ENCODE measurements at places on chromosomes 13 and 19.

DNA sequence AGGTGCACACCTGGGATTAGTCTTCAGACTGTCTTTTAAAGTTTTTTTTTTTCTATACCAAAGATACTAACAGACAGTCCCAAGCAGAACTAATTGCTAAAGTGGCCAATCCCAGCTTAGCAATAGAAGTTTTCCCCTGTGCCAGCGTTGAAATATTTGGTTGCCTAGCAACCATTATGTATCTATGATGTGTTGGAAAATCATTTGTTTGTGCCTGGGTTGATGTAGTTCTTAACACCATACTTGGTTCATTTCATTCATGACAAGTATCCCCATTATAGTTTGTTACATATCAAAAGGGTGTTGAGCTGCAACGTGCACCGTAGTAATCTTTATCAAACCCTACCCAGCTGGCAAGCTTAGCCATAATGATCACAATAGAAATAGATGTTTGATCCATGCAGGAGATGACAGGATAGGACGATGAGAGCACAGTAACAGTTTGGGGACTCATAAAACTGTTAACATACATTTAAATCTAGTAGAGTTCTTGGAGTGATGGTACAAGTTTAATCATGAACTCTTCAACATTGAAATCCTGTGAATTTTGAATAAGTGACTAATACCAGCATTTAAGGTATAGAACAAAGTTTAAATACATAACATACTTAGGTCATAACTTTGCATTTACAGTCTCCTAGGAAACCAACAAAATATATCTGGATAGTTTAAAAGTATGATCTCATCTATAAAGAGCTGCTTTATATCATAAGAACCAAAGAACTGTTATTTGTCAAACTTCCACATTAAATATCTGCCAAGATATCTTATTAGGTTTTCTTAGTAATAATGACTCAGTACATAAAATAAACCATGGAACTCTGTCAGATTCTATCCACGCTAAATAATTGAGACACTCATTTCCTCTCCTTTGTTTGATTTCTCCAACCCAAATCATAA, 73.4 kb downstream of the MBNL2 start:
- DNase-seq = no peak

DNA sequence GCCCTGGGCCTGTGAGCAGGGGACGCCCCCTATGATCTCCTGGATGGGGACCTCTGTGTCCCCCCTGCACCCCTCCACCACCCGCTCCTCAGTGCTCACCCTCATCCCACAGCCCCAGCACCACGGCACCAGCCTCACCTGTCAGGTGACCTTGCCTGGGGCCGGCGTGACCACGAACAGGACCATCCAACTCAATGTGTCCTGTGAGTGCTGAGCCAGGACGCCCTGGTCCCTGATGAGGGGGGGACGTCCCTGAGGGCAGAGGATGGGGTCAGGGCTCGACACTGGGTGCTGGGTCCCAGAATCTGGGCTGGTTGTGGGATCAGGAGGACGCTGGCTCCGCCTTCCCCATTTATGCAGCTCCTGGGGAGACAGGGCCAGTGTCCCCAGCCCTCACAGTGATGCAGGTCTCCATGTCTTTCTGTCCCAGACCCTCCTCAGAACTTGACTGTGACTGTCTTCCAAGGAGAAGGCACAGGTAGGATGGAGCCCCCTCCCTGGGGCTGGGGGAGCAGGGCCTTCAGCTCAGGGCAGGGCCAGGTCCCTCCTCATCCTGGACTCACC, 2.5 kb downstream of the SIGLEC7 start:
- DNase-seq = no peak

DNA sequence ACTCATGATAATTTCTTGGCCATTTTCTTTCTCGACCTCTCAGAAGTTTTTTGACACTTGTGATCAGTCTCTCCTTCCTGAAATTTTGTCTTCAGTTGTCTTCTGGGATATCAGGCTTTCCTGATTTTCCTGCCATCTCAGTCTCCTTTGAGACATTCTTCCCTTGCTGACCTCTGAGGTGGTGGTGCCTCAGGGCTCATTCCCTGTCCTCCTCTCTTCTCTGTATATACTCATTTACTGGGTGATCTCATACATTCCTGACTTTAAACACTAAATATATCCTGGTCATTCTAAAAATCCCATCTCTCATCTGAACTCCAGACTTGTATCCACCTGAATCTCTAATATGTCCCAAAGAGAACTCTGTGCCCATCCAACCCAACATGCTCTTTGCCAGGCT, 31.3 kb upstream of the STARD13 start:
- no peak for DNase-seq

DNA sequence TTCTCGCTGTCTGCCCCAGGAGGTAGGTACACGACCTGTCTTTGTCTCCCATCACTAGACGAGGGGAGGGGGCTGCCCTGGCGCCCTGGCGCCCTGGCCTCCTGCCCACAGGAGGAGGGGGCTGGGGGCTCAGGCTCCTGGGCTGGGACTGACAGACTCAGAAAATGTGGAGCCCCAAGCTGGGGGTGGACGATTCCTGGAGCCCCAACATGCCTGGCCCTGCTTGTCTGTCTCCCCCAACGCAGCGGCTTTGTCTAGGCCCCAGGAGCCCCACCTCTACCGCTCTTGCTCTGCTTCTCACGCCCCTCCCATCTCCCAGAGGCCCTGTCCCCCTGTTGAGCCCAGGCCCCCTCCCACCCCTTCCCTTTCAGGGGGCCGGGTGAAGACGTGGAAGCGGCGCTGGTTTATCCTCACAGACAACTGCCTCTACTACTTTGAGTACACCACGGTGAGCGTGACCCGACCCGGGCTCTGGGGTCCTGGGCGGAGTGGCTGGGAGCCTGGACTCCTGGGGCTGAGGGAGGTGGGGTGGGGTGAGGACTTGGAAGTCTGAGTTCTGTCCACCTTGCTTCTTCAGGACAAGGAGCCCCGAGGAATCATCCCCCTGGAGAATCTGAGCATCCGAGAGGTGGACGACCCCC, 8.6 kb downstream of the CYTH2 start:
- DNase-seq = no peak

DNA sequence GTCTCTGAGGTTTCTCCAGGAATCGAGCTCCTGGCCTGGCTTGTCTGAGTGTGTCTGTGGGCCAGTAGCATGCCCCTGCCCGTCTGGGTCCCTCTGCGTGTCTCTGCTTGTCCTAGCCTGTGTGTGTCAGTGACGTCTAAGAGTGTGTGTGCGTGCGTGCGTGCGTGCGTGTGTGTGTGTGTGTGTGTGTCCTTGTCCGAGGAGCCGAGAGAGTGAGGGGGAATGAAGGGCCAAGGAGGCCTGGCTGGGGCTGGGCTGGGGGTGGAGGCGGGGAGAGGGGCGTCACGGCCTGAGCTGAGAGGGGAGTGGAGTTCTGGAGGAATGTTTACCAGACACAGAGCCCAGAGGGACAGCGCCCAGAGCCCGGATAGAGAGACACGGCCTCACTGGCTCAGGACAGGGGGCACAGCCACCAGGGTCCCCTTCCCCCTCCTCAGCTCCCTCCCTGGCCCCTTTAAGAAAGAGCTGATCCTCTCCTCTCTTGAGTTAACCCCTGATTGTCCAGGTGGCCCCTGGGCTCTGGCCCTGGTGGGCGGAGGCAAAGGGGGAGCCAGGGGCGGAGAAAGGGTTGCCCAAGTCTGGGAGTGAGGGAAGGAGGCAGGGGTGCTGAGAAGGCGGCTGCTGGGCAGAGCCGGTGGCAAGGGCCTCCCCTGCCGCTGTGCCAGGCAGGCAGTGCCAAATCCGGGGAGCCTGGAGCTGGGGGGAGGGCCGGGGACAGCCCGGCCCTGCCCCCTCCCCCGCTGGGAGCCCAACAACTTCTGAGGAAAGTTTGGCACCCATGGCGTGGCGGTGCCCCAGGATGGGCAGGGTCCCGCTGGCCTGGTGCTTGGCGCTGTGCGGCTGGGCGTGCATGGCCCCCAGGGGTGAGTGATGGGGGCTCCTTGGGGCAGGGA, at the start of gene AXL:
AXL (plus strand) TSS at position 609 of the 893 bp plus-strand sequence; CDS start at position 779, 170 bp downstream.
- peak; percentile 60 for DNase-seq

- no peak for DNase-seq
Measured at GRCh38 chr19:1888385-1888784, 3.1 kb upstream of the ABHD17A start.

Measured in dorsolateral prefrontal cortex (tissue), 122 donors.